ENCODE measurements at places on chromosomes 3 and 15. TPM values are rescaled to one million over a fixed set of nuclear protein-coding genes. Genes with fewer than 3 reads are reported as not detected.

Gene FHIT
- polyA plus RNA-seq, result 7.0 TPM

Gene AMIGO3
- polyA plus RNA-seq, result not detected

Gene MKRN3
- not detected for polyA plus RNA-seq

Gene FILIP1L
- polyA plus RNA-seq, result 1.1 TPM

Gene MYL3
- polyA plus RNA-seq, result not detected

Gene LRRN1
- 0.26 TPM for polyA plus RNA-seq

Gene NR2F2
- not detected for polyA plus RNA-seq

Gene RAP2B
- polyA plus RNA-seq, result 9.3 TPM

Gene NRROS
- polyA plus RNA-seq, result 11.8 TPM

Gene BAHD1
- 2.3 TPM for polyA plus RNA-seq

Gene GOLGA8T
- polyA plus RNA-seq, result not detected

Gene SEMA3G
- polyA plus RNA-seq, result not detected

Gene LRTM1
- not detected for polyA plus RNA-seq
